ENCODE measurements at places on chromosomes 1 and 21.

DNA sequence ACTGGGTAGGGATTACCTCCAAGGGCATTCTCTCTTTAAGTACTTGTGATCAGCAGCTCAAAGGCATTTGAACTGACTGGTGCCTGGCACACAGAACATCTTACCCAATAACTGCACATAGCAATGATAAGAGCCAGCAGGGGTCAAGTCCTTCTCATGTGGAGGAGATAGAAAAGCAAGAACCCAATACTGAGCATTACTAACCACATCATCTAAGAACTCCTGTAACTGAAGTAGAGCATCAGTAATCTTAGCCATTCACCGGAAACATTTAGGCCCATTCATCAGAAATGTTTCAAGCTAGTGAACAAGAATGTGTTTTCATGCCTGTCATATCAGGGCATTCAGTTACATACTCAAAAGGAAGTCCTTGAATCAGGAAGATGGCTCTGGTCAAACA, 33.6 kb upstream of the THEM4 start:
- DNase-seq: no peak

GRCh38 chr1:240650877-240651276, 38.9 kb upstream of the GREM2 start:
- DNase-seq: no peak

GRCh38 chr1:156516821-156517220, 16.2 kb upstream of the MEF2D start:
- no peak for DNase-seq

DNA sequence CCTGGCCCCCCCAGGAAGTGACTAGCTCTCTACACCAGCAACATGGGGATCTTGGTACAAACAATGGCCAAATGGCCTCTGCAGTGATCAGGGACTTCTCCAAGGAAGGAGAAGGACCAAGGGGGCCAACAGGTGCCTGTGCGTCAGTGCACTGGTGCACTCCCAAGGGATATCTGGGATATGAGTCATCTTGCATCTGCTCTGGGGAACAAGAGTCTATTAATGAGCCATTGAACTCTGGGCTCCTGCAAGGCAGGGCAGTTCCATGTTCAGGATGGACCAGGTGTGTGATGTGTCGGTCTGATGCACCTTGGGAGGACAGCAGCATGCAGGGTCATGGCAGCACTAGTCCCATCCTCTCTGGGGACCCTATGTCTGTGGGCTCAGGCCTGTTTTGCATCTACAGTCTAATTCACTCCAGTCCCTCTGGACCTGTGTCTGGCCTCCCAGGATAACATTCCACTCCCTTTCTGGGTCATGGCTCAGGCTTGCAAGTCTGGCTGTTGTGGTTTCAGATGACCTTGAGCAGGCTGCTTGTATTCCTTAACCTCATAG, 125.3 kb downstream of the TRABD2B start:
- no peak for DNase-seq

DNA sequence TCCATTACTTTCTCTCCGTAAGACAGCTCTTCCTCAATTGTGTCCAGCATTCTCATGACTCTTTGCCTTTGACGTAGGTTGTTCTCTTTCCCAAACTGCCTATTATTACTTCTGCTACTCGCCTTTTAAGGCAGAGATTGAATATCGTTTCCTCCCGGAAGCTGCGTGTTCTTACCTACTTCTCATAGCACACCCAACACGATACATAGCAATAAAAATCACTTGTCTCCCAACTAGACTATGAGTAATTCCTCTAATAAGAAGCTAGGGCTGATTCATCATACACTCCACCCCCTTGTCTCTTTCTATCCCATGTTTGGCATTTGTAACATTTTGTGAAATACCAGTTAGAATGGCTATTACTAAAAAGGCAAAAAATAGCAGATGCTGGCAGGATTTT, 55.8 kb upstream of the SGIP1 start:
- peak; percentile 79 for DNase-seq

DNA sequence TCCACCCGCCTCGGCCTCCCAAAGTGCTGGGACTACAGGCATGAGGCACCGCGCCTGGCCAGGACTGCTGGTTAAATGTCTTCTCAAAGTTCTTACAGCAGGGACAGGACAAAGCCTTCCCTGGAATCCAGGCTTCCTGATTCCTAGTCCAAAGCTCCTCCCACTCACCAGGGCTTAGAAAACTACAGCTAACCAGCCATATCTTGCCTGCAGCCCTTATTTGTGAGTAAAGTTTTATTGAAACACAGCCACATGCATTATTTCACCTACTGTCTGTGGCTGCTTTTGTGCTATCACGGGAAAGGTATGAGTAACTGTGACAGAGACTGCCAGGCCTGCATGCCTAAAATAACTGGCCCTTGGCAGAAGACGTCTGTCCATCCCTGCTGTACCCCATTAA, 24.4 kb downstream of the TMCO4 start:
- DNase-seq: no peak

DNA sequence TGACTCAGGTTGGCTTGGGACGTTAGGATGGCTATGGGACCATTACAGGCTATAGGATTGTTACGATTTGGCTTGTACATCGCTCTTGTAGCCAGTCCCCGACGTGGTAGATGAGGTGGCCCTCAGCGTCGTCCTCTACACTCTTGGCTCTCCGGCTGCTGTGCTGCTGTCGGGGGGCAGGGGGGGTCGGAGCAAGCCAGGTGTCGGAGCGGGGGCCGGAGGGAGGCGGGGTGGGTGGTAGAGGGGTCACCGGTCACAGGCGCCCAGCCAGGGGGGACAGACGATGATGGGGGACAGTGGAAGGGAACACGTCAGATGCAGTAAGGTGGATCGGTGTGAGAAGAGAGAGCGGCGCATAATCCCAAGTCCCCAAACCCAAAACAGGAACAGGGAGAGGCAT, 4.7 kb downstream of the CLK2 start:
- no peak for DNase-seq

DNA sequence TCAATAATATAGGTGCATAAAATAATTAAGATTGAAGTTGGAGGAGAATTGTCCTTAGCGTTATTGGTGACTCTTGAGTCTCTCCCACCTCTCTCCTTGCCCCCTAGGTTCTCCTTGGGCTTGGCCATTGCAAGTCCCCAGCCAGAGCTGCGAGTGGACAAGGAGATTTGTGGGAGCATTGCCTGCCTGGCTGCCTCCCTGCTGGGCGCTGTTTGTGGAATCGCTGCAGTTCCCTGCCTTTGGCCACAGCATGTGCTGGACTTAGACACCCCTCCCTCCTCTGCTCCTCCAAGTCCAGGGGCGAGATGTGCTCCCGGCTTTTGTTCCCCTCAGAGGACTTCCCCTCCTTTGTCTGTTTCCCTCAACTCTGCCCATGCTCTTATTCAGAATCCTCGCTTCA, 21.9 kb upstream of the HUNK start:
- no peak for DNase-seq

DNA sequence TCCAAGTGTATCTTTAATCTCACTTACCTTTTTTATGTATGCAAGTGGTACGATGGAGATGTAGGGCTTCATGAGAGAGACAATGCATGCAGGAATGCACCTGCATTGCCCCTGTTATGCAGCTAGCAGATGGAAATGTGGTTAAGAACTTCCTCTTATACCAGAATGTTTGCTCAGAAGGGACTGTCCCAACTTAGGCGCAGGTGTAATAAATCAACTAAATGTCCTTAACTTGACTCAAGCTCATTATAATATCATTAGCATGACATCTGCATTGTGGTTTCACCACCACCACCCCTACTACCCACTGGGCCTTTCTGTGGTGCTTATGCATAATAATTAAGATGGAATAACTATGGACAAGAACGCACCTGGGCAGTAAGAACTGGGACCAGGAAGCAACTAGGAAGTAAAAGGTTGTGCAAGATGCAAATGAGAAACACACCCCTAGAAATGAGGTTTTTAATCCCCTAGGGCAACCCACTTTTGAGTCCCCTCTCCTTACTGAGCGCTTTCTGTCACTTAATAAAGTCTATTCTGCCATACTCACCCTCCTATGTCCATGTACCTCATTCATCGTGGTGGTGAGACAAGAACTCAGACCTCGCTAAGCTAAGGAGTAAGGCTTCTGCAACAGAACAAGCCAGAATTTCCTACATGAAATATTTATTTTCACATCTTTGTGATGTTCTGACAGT, 1103.3 kb upstream of the B3GALT2 start:
- no peak for DNase-seq

DNA sequence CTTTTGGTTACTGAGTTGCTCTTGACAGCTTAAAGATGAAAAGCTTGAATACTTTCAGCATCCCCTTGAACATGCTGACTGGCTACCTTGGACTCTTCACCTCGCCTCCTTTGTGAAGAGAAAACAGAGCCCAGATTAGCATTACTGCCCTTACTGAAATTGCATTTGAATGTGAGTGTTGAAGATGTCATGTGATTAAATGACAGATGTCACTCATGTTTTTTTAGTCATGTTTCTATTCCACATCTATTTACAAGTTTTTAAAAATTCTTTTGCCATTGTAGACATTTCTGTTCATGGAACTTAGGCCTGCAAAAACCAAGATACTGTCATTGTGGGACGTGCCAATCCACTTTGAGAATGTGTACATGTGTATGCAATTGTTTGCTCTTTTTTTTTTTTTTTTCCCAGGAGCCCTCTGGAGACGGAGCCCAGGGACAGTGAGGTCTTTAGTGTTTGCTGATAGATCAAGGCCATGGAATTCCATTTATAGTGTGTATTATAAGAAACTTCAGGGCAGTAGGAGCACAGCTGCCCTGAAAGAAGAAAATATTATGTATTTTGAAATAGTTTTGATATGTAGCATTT, 25.7 kb upstream of the IVNS1ABP start:
- DNase-seq: no peak

DNA sequence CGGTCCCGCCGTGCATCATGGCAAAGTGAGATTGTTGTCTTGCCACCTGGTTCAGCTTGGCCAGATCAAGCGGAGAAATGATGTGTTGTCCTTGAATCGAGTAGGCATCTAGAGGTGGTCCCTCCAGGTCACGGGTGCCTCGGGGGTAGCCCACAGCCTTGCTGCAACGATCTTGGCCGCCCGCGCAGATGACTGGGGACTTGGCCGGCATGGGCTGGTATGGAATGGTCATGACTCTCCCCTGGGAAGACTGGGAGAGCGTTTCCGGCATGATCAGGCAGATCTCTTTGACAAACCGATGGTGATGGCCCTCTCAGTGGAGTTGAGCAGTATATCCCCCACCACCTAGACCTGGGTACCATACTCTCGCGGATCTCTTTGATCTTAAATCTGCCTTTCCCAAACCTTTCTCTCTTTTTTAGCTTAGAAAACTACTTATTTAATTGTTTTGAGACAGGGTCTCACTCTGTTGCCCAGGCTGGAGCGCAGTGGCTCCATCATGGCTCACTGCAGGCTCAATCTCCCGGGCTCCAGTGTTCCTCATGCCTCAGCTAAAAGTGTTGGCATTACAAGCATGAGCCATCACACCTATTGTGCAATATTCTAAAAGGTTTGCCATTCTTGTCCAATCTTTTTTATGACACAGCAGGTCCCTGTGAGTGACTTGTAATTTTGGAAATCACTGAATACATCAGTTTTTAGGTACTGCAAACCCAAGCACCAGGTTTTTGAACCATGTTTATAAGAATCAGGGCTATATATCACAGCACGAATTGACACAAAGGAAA, 9.4 kb upstream of the ELAPOR1 start:
- DNase-seq: no peak

DNA sequence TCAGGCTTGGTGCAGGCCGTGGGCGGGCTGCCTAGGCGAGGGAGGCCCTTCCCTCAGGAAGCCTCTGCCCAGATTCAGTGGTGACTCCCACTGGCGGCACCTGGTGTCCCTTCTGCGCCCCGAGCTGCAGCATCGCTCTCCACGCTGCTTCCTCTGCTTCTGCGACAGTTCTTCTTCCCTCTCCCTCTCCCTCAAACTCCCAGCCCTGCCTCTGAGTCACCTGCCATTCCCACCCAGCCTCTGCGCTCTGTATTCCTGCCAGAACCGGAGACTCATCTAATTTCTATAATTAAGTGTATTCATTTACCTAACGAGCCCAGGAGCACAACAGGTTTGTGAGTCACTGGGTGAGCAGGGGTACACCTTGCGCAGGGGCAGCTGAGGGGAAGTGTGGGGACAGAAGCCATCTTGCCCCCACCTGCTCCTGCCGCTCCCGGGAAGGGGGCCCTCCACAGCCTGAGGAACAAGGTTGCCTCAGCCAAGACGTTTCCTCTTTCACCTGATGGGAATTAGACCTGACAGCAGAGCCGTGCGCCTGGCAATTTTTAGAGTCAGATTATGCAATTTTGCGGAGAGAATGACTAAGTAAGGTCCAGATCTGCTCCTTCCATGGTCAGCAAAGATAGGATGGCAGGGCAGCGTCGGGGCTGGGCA, 19.4 kb downstream of the KCNC4 start:
- no peak for DNase-seq

- DNase-seq: peak; percentile 31
Measured at GRCh38 chr21:25457411-25457810, 149.9 kb downstream of the MRPL39 start.

GRCh38 chr1:192573499-192573898, 2.1 kb upstream of the RGS1 start:
- no peak for DNase-seq

- DNase-seq: no peak
Measured at GRCh38 chr1:226643611-226644540, 95.2 kb downstream of the ITPKB start.

- no peak for DNase-seq
Measured at GRCh38 chr1:96815914-96816313, 94.3 kb downstream of the PTBP2 start.

- no peak for DNase-seq
Measured at GRCh38 chr21:46454634-46455390, 3.9 kb upstream of the DIP2A start.

- DNase-seq: no peak
Measured at GRCh38 chr1:220631238-220631815, 58.8 kb upstream of the C1orf115 start.

DNA sequence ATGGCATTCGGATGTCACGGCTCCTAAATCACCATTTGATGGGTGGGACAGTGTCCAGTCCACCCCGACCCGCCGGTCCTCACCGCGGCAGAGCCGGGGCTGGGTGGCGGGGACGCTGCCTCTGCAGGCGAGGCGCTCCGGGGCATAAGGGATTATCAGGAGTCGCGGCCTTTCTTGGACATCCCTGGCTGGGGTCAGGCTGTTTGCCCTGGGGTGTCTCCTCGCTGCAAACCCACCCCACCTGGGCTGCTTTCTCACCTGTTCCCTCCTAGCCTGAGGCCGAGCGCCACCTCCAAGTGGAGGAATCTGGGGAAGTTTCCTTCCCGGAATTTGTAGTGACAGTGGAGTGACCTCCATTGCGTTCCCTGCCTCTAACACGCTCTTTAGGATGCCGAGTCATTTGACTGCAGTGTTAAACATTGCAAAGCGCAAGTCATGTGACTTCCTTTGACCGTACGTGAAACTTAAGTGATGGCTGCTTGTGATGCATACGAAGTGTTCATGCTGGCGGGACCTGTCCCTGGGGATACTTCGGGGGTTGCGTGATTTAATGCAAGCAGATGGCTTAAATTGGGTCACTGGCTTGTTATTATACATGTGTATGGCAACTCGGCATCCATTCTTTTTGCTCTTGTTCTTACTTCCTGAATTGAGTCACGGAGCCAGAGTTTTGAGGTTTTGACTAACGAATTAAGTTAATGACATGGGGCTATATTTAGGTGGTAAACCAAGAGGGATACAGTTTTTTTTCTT, 536 bp downstream of the LGALS8 start:
- peak; percentile 74 for DNase-seq
